ENCODE measurements at places on chromosomes 1 and 21.

DNA sequence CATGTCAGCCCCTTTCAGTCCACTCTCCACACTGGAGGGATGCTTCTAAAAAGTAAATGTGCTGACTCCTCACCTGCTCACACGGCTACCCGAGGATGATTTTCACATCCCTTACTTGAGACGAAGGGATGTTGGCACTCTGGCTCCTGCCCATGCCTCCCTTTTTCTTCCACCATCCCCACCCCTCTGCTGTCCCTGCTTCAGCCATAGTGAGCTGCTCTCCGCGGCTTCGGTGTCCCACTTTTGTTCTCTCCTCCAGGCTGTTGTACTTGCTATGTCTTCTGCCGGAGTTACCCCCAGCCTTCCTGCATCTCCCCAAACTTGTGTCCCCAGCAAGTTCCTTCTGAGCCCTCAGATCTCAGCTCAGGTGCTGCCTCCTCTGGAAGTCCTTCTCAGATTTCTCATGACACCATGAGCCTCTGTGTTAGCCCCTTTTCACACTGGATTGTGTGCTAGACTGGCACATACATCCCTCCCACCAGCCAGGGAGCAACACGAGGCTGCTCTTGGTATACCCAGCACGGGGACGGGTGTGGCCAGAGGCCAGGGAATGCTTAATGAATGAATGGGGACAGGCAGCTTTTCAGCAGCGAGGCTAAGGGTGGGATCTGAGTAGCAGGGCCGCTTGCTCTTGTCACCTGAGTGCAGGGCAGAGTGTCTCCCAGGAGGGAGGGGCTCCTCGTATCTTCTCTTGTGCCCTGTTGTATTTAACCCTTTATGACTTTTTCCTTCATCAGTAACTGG lies 1.3 kb downstream of the ACOT11 start:
- no peaks in the 10 kb centered on the region for H3K4me1 ChIP-seq
- no peaks in the 10 kb centered on the region for H3K27me3 ChIP-seq
- H3K4me3 ChIP-seq = no peak overlapping the region
- DNase-seq = no peak
- no peak overlapping the region for H3K27ac ChIP-seq
- no peaks in the 10 kb centered on the region for H3K36me3 ChIP-seq

DNA sequence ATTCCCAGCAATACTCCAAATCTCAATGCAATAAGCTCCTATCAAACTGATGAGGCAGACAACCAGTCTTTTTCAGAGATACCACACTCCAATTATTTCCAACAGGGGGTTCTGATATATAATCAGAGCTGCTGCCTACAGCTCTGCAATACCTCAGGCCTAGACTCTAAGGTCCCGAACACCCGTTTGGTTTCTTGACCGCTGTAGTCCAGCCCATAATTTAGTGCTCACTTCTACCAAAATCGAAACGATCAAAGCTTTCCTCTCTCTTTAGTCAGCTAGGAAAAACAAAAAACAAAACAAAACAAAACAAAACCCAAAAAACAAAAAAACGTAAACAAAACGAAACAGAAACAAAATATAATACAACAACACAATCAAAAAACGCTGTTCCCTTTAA lies 453.0 kb downstream of the NEGR1 start:
- DNase-seq = no peak
- H3K27me3 ChIP-seq = no peaks in the 10 kb centered on the region
- H3K4me1 ChIP-seq = no peaks in the 10 kb centered on the region
- H3K36me3 ChIP-seq = no peaks in the 10 kb centered on the region

GRCh38 chr1:41488040-41488951 lies 3.8 kb upstream of the EDN2 start:
- no peak for DNase-seq
- no peak overlapping the region for H3K4me3 ChIP-seq
- H3K4me1 ChIP-seq = peaks cover 2% of the 10 kb centered on the region
- peaks cover 22% of the 10 kb centered on the region for H3K27me3 ChIP-seq
- no peak overlapping the region for H3K27ac ChIP-seq
- no peaks in the 10 kb centered on the region for H3K36me3 ChIP-seq

- DNase-seq = no peak
- no peak overlapping the region for H3K4me3 ChIP-seq
- H3K4me1 ChIP-seq = peaks cover 29% of the 10 kb centered on the region
- peaks cover 7% of the 10 kb centered on the region for H3K36me3 ChIP-seq
- H3K27me3 ChIP-seq = no peaks in the 10 kb centered on the region
These were observed 19.9 kb upstream of the ATP1A1 start for GRCh38 chr1:116353155-116353554.

DNA sequence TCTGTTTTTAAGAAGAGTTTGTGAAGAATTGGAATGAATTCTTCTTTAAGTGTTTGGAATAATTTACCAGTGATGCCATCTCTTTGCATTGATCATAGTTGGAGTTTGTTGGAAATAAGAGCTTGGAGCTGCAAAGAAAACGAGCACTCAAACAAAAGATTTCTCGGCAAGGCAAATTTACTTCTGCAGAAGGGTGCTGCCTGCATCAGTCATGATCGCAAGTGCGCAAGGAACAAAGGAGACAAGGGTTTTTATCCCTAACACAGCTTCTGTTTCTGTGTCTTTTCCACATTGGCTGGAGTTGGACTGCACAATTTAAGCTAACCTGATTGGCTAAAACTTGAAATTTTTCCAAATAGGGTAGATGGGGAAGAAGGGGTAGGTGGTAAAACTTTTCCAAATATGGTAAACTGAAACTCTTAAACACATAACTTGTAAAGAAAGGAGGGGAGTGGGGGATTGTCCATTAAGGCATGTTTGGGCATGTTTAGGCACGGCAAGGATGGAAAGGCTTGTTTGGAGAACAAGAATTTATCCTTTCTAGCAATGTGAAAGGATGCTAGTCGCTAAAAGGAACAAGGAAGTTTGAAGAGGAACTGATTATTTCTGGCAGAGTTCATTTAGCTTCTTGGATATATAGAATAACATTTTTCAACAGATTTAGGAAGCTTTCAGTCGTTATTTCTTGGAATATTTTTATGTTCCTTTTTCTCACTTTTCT lies 3.5 kb upstream of the AADACL4 start:
- H3K27me3 ChIP-seq = peaks cover 3% of the 10 kb centered on the region
- no peak overlapping the region for H3K4me3 ChIP-seq
- no peak for DNase-seq
- H3K4me1 ChIP-seq = no peaks in the 10 kb centered on the region
- no peak overlapping the region for H3K27ac ChIP-seq
- peaks cover 7% of the 10 kb centered on the region for H3K36me3 ChIP-seq

DNA sequence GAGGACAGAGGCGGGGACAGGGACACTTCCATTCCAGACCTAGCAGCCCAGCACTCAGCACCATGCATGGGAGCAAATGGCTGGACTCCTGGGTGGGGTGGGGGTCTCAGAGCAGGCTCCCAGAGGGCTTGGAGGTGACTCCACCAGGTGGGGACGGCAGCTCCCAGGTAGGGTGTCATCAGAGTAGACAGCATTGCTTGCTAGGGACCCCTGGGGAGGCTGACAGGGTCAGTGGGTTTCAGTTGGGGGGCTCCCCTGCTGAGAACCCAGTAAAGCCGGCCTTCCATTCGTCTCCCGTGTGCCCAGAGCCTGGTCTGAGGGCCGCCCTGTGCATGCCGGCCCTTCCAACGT lies 4.8 kb upstream of the GJC2 start:
- H3K27me3 ChIP-seq = no peaks in the 10 kb centered on the region
- H3K4me3 ChIP-seq = no peak overlapping the region
- H3K4me1 ChIP-seq = peaks cover 29% of the 10 kb centered on the region
- no peak overlapping the region for H3K27ac ChIP-seq

GRCh38 chr1:225943582-225943981 lies 2.6 kb upstream of the LEFTY2 start:
- H3K36me3 ChIP-seq = no peaks in the 10 kb centered on the region
- no peak overlapping the region for H3K4me3 ChIP-seq
- peaks cover 19% of the 10 kb centered on the region for H3K4me1 ChIP-seq
- peaks cover 14% of the 10 kb centered on the region for H3K27me3 ChIP-seq
- no peak for DNase-seq

DNA sequence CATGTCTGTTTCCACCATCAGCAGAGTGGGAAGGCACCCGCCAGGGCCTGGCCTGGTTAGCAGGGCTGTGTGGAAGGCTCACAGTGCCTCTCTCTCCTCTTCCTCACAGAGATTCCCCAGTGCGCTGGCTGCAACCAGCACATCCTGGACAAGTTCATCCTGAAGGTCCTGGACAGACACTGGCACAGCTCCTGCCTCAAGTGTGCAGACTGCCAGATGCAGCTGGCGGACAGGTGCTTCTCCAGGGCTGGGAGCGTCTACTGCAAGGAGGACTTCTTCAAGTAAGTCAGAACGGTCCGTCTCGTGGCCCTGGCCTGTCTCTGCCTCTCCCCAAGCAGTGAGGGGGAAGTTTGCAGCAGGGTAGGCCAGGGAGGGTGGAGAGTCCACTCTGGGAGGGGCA lies 18.1 kb downstream of the LHX4 start:
- DNase-seq = no peak
- no peak overlapping the region for H3K27ac ChIP-seq
- no peak overlapping the region for H3K4me3 ChIP-seq
- peaks cover 7% of the 10 kb centered on the region for H3K4me1 ChIP-seq
- H3K27me3 ChIP-seq = peaks cover 3% of the 10 kb centered on the region

DNA sequence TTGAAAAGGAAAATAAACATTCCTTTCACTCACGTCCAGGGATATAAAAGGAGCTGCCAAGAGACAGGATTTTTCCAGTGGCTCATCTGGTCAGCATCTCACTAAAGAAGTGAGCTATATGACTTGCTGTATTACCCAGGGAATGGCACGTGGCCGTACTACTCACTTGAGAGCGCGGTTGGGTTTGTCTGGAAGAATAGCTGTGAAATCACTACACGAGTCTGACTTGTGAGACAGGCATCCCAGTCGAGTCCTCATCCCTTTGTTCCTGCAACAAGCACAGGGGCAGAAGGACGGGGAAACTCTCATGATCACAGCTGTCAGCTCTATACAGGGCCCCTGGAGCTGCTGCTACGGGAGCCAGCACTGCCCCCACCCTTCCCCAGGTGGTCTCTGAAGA lies 17.7 kb downstream of the RGS8 start:
- no peaks in the 10 kb centered on the region for H3K4me1 ChIP-seq
- no peak overlapping the region for H3K27ac ChIP-seq
